LHCN-M2 (cell line): ENCODE measurements at places on chromosomes 2 and 18. TPM values are rescaled to one million over a fixed set of nuclear protein-coding genes. Genes with fewer than 3 reads are reported as not detected.

Gene GPR75
- total RNA-seq: 0.51 and 0.92 TPM in 2 replicates

Gene HSPE1
- total RNA-seq: 115 and 212 TPM in 2 replicates

Gene NOSTRIN
- not detected in 2 replicates for total RNA-seq

Gene NEB
- 0.32 and 2.6 TPM in 2 replicates for total RNA-seq

Gene EHD3
- total RNA-seq: 9.1 and 10.9 TPM in 2 replicates

Gene ID2
- 240 and 390 TPM in 2 replicates for total RNA-seq

Gene TUBB8B
- not detected in 2 replicates for total RNA-seq

Gene PLGLB1
- total RNA-seq: 0.34 and 0.96 TPM in 2 replicates

Gene NOL4
- total RNA-seq: not detected in 2 replicates

Gene THSD7B
- not detected in 2 replicates for total RNA-seq

Gene ABI2
- 40.9 and 43.5 TPM in 2 replicates for total RNA-seq

Gene LCLAT1
- 24.9 and 27.3 TPM in 2 replicates for total RNA-seq

Gene CNTNAP5
- total RNA-seq: not detected in 2 replicates

Gene GALNT13
- total RNA-seq: 0.13 and 0.75 TPM in 2 replicates

Gene ANXA4
- 29.0 and 33.6 TPM in 2 replicates for total RNA-seq

Gene DAPL1
- 0.34 TPM in 1 of 2 replicates, not detected in the other for total RNA-seq

Gene EPB41L3
- total RNA-seq: under 0.01 TPM in 1 of 2 replicates, not detected in the other

Gene CDH20
- total RNA-seq: not detected in 2 replicates

Gene MAP2
- 0.06 and 0.23 TPM in 2 replicates for total RNA-seq

Gene TCF7L1
- total RNA-seq: 0.46 and 1.1 TPM in 2 replicates

Gene NCOA1
- 14.6 and 27.5 TPM in 2 replicates for total RNA-seq

Gene CXCR4
- total RNA-seq: not detected in 2 replicates

Gene ACTG2
- 2.3 and 2.9 TPM in 2 replicates for total RNA-seq

Gene RTP5
- not detected in 2 replicates for total RNA-seq

Gene CD226
- 0.38 and 0.69 TPM in 2 replicates for total RNA-seq

Gene TCF23
- not detected in 2 replicates for total RNA-seq

Gene ONECUT2
- total RNA-seq: under 0.01 TPM in 2 replicates

Gene EIF4E2
- total RNA-seq: 61.4 and 61.8 TPM in 2 replicates

Gene RAPH1
- 43.1 and 66.0 TPM in 2 replicates for total RNA-seq

Gene IL1A
- not detected in 2 replicates for total RNA-seq

Gene IL18RAP
- total RNA-seq: not detected in 2 replicates

Gene RNF125
- total RNA-seq: 0.06 TPM in 1 of 2 replicates, not detected in the other

Gene SIX2
- 55.6 and 65.7 TPM in 2 replicates for total RNA-seq

Gene KCNIP3
- 0.19 and 0.29 TPM in 2 replicates for total RNA-seq

Gene TEX44
- total RNA-seq: not detected in 2 replicates

Gene ATOH8
- total RNA-seq: 129 and 179 TPM in 2 replicates

Gene MYO3B
- total RNA-seq: 0.06 TPM in 2 replicates

Gene PLA2R1
- total RNA-seq: 5.3 and 7.1 TPM in 2 replicates

Gene FMNL2
- total RNA-seq: 11.6 and 12.2 TPM in 2 replicates

Gene UGT1A4
- total RNA-seq: not detected in 2 replicates

Gene GKN2
- not detected in 2 replicates for total RNA-seq

Gene STARD7
- 168 and 171 TPM in 2 replicates for total RNA-seq

Gene TMEM169
- 4.6 and 5.1 TPM in 2 replicates for total RNA-seq

Gene SRSF7
- total RNA-seq: 178 and 208 TPM in 2 replicates

Gene EFR3B
- total RNA-seq: 0.34 and 0.51 TPM in 2 replicates

Gene TRIM43
- not detected in 2 replicates for total RNA-seq

Gene FAM117B
- total RNA-seq: 0.63 and 1.2 TPM in 2 replicates

Gene IL36RN
- not detected in 2 replicates for total RNA-seq

Gene APCDD1
- total RNA-seq: 3.1 and 8.2 TPM in 2 replicates

Gene AQP12B
- not detected in 2 replicates for total RNA-seq

Gene NGEF
- 0.26 and 0.34 TPM in 2 replicates for total RNA-seq

Gene POTEF
- total RNA-seq: not detected in 2 replicates

Gene FRZB
- total RNA-seq: 0.92 and 1.1 TPM in 2 replicates

Gene ADCY3
- 23.3 and 24.7 TPM in 2 replicates for total RNA-seq

Gene CFAP53
- total RNA-seq: 0.13 TPM in 1 of 2 replicates, not detected in the other
